ENCODE measurements at places on chromosomes 7 and 10. TPM values are rescaled to one million over a fixed set of nuclear protein-coding genes. Genes with fewer than 3 reads are reported as not detected.

Gene TAF3
- total RNA-seq = 13.4 TPM

DNA sequence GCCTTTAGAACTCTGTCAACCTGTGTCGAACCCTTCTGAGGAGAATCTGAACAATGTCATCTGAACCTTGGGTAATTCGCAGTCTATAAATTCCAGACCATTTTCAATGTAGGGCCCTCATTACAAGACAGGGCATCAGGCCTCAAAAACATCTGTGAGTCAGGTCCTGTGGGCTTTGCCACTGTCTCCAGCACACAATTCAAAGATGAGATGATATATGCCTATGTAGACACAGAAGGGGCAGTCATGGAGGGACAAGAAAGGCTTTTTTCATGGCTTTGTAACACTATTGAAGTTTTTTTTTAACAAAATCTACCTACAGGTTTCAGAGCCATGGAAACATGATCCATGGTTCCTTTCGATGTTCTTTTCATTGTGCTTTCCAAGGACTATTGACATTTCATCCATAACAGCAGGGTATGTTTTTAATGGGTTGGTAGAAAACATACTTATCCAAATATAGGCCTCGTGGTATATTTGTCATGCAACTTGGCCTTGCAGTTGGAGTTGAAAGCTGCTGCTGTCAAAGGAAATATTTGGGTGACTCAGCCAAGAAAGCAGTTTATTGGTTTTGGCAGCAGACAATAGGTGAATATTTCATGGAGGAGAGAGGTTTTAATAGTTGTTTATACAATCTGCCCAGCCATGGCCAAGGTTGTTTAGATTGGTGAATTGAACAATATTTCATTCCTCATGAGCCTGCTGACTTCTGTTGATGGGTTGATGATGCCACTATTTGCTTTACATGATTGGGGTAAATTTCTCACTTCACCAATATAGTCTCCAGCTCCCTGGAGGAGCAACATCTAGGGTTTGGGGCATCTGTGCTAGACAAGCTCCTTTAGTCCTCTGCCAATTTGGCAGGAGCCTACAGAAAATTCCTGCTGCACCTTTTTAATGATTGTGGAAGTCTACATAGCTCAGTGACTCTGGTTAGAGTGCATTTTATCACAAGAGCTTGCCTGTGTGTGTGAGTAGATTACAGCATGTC is 158.4 kb upstream of the TMEM72 start:
- H3K27ac ChIP-seq = no peak overlapping the region
- H3K4me1 ChIP-seq = peaks cover 18% of the 10 kb centered on the region
- H3K27me3 ChIP-seq = no peaks in the 10 kb centered on the region
- no peaks in the 10 kb centered on the region for H3K36me3 ChIP-seq
- H3K4me3 ChIP-seq = no peak overlapping the region

DNA sequence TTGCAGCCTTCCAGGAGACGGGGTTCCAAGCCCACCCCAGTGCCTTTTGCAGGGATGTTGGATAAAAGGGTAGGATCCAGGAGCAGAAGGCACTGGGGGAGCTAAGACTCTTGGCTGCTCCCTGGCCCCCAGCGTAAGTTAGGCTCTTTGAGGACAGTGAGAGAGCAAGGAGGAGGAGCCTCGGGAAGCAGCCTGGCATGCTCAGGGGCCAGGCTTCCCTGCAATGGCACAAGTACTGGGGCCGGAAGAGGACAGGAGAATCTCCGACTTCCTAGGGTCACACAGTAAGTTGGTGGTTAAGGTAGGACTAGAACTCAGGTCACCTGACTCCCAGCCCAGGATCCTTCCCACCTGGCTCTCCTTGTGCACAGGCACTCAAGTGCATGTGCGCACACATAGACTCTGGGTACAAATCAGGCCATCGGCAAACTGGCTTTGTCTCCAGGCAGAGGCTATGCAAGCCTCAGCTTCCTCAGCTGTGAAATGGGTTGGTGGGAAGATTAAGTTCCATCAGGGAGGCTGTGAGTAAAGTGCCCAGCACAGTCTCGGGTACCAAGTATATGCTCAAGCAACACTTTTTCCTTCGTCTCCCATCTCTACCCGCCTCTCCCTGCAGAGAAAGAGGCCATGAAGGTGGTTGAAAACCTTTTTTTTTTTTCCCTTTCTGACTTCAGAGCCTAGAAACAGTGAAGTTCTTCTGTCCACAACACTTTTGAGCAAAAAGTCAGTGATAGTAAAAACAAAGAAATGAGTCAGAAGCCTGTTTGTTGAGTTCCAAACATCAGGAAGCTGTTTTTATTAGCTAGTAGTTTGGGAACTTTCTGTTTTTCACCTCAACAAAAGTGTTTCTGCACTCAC is 79.1 kb downstream of the NEURL1 start:
- no peak for DNase-seq
- H3K36me3 ChIP-seq = no peaks in the 10 kb centered on the region

GRCh38 chr10:13053794-13054462 is 46.0 kb upstream of the OPTN start:
- H3K27ac ChIP-seq = no peak overlapping the region
- no peaks in the 10 kb centered on the region for H3K36me3 ChIP-seq
- H3K4me3 ChIP-seq = no peak overlapping the region

Gene FAM25A
- not detected for total RNA-seq

- no peaks in the 10 kb centered on the region for H3K36me3 ChIP-seq
- H3K4me3 ChIP-seq = no peak overlapping the region
- H3K27me3 ChIP-seq = no peaks in the 10 kb centered on the region
- H3K4me1 ChIP-seq = no peaks in the 10 kb centered on the region
These were observed 479.4 kb downstream of the ARL4A start for GRCh38 chr7:13166801-13167200.

DNA sequence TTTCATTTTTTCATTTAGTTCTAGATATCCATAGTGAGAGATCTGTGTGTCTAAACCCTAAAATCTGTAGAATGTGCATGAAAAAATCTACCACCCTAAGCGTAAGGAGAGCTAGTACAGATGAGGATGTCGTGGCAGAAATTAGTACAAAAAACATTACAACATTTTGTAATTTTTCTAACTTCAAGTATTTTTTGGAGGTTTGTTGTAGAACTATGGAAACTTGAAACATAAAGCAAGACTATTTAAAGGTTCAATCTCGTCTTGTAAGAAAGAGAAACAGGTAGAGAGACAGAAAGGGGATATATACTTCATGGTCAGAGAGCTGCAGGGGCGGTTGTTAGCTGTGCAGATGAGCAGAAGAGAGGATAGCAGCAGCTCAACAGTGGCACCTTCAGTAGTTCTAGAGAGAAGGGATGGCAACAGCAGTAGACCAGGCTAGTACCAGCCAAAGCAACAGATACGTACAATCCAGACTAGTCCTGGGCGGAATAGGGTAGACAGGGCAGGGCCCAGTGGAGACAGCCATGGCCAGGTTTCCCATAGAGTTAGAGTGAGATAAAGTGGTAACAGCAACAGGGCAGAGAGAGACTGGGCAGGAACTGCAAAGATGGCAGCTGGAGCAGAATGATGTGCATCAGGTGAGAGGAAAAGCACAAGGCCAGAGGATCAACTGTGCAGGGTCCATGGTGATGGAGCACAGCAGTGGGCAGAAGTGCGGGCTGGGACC is 145.2 kb downstream of the FRMD4A start:
- H3K4me1 ChIP-seq = no peaks in the 10 kb centered on the region
- peak; percentile 63 for DNase-seq
- no peak overlapping the region for H3K27ac ChIP-seq
- no peak overlapping the region for H3K4me3 ChIP-seq

Gene ZFAND4
- total RNA-seq = 20.4 TPM

Gene DPCD
- total RNA-seq = 86.6 TPM

DNA sequence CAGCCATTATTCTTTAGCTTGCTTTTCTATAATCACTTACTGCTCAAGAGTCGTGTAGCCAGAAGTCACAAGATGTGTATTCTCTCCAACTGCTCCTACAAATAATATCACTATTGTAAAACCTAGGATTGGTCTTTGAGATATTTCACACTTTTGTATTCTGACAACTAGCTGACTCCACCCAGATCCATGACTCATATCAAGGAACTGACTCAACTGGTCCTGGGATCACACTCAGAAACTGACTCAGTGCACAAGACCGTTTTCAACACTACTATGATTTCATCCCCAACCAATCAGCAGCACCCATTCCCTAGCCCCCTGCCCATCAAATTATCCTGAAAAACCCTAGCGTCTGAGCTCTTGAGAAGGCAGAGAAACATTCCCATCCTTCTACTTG is 56.5 kb upstream of the ORC5 start:
- H3K4me1 ChIP-seq = no peaks in the 10 kb centered on the region
- H3K4me3 ChIP-seq = no peak overlapping the region
- H3K36me3 ChIP-seq = no peaks in the 10 kb centered on the region

DNA sequence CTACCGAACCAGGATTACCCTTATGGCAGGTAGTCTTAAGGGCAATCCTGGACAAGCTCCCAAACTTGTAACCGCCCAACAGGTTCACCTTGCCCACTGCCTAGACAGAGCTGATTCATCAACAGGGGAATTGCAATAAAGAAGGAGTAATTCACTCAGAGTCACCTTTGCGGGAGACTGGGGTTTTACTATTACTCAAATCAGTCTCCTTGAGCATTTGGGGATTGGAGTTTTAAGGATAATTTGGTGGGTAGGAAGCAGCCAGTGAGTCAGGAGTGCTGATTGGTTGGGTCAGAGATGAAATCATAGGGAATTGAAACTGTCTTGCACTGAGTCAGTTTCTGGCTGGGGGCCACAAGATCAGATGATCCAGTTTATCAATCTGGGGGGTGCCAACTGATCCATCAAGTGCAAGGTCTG is 25.3 kb downstream of the HK1 start:
- H3K36me3 ChIP-seq = no peaks in the 10 kb centered on the region
- no peaks in the 10 kb centered on the region for H3K27me3 ChIP-seq
- no peak overlapping the region for H3K27ac ChIP-seq

- peak overlapping the region; percentile 99 for H3K27ac ChIP-seq
- peak; percentile 97 for DNase-seq
- no peaks in the 10 kb centered on the region for H3K27me3 ChIP-seq
- peaks cover 7% of the 10 kb centered on the region for H3K36me3 ChIP-seq
These were observed 977 bp upstream of the SFR1 start for GRCh38 chr10:104120903-104121484.

DNA sequence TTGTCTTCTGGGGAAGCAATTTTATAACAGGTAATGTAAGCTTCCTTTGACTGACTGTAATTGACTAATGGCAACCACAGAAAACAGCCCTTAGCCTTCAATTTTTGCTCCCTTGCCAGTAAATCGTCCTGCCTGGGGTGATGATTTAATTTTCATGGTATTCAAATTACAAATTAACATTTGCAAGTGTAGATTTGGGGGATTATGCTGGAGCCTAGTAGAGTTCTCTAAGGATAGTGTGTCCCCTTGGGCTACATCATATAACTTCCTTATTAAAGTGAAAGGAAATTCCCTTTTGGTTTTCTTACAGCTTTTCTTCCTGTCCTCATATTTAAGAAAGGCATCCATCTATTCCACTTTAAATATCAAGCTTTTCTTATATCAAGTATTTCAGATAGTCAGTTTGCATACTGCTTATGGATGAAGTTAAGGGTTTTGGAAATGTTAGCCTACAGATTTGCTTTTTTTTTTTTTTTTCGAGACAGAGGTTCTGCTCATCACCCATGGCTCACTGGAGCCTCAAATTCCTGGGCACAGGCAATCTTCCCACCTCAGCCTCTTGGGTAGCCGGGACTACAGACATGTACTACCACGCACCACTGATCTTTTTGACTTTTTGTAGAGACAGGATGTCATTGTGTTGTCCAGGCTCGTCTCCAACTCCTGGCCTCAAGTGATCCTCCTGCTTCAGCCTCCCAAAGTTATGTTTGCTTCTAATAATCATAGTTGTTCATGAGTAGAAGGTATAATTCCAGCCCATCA is 35.9 kb upstream of the HDAC9 start:
- no peak for DNase-seq
- no peak overlapping the region for H3K4me3 ChIP-seq
- H3K4me1 ChIP-seq = peaks cover 5% of the 10 kb centered on the region
- H3K27ac ChIP-seq = no peak overlapping the region
- H3K27me3 ChIP-seq = no peaks in the 10 kb centered on the region
- no peaks in the 10 kb centered on the region for H3K36me3 ChIP-seq

Gene GNB2
- total RNA-seq = 64.3 TPM

DNA sequence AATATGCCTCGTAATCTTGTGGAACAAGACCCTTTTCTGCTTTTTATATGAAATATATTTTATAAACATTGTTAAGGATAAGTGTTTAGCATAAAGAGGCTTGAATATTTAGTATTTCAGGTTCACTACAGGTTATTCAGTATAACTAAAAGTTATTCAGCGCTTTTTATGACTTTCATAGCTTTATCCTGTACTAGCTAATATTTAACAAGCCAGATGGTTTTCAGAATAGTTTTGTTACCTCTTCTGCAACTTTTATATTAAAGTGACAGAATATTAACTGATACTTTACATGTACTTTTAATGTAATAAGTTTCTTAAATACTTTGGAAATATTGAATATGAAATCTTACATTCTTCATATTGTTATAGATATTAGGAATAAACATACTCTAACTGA is 75.4 kb downstream of the CYP51A1 start:
- no peak for DNase-seq
- peaks cover 42% of the 10 kb centered on the region for H3K4me1 ChIP-seq
- H3K4me3 ChIP-seq = no peak overlapping the region
- H3K27me3 ChIP-seq = no peaks in the 10 kb centered on the region

DNA sequence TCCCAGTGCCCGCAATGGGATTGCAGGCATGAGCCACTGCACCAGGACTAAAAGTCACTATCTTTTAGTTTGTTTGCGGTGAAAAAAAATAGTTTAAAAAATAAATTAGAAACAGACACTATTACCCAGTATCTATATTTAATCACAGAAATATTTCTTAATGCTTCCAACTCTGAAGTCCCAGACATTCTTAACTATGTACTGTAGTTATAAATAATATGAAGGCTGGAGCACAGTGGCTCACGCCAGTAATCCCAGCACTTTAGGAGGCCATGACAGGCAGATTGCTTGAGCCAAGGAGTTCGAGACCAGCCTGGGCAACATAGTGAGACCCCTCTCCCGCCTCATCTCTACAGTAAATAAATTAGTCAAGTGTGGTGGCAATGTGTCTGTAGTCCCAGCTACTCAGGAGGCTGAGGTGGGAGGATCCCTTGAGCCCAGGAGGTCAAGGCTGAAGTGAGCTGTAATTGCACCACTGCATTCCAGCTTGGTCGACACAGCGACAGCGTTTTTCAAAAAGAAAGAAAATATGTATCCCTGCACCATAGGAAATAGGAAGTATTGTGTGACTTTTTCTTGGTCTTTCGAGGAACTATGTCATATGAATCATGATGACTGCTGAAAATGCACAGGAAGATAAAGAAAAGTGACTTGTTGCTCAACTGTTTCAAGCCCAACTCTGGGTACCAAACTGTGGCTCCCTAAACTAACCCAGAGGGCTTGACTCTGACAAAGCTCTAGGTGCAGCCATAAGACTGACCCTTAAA is 74.9 kb upstream of the STEAP1B start:
- no peaks in the 10 kb centered on the region for H3K27me3 ChIP-seq
- H3K36me3 ChIP-seq = no peaks in the 10 kb centered on the region
- peaks cover 19% of the 10 kb centered on the region for H3K4me1 ChIP-seq
- DNase-seq = no peak

Gene UPK3BL2
- total RNA-seq = not detected

GRCh38 chr7:1761097-1761496 is 91.0 kb downstream of the ELFN1 start:
- DNase-seq = no peak
- H3K27ac ChIP-seq = no peak overlapping the region

Gene MMP21
- 0.45 TPM for total RNA-seq

GRCh38 chr7:150451097-150451793 is 815 bp downstream of the GIMAP8 start:
- peaks cover 18% of the 10 kb centered on the region for H3K27me3 ChIP-seq
- H3K27ac ChIP-seq = peak overlapping the region; percentile 76
- peak overlapping the region; percentile 50 for H3K4me3 ChIP-seq
- H3K36me3 ChIP-seq = no peaks in the 10 kb centered on the region
- DNase-seq = no peak
- H3K4me1 ChIP-seq = peaks cover 11% of the 10 kb centered on the region

Gene CRPPA
- total RNA-seq = 0.58 TPM

Measured in stomach (tissue), 19 donors.